Right atrium auricular region (tissue), 2 donors: ENCODE measurements at places on chromosomes 11 and 22. TPM values are rescaled to one million over a fixed set of nuclear protein-coding genes. Genes with fewer than 3 reads are reported as not detected.

The SEPTIN5 gene
- 287 TPM for total RNA-seq

DNA sequence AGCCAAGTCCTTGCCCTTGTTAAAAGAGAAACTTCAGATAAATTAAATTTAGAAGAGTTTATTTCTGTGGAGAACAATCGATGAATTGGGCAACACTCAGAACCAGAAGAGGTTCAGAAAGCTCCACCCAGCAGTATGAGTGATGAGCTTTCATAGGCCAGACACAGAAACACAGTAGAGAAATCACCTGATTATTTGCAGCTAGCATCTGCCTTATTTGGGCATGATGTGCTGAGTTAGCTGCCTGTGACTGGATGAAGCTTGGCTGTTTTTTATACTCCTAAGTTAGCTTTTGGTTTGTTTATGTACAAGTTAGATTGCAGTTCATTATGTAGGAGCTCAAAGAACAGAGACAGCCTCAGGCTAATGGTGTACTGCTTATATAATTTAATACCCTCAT, 269.5 kb upstream of the SESN3 start:
- no peak for DNase-seq

DNA sequence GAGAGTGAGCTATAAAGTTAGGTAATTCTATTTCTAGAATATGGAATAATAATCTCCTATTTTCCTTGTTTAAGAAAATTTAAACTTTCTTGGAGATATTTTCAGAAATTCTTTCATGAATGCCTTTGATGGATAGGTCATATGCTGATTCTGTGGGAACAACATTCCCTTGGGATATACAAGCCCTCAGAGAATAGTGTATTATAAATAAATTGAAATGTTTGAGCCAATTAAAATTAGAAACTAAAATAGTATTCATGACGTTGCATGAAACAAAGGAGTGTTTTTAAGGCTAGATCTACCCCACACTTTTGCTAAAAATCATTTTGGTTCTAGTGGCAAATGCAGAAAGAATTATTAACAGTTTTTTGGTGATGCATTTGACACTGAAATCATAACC, 269.3 kb upstream of the ANO3 start:
- no peak for DNase-seq

The OR6A2 gene
- not detected for total RNA-seq
